ENCODE measurements at places on chromosomes 7 and 10.

DNA sequence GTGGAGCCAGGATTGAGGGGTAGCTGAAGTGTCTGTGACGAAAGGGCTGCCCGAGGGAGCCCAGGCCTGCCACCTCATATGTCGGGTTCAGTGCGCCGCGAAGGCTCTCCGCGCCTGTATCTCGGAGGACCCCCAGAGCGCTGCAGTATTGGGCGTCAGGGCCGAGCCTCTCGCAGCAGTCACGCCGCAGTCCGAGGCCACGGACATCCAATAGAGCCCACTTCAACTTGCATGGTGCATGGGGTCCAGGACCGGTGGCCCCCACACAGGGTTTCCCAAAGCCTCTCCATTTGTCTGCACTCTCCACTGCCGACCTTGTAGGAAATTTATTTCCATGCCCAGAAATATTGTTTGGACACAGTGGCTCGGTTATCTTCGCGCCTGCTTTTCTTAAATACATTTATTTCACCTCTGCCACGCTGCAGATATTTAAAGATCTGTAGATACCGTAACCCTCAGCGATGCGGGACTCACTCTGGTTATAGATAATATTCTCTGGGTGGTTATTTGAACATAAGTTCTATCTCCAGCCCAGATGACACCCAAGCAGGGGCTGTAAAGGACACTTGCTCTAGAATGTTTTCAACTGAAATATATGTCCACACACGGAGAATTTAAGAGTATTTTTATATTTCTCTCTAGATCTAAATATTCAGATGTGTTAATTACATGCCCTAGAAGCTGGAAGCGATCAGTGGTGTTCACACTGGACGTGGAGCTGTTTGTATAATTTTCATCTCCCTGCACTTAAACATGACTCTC lies 5.1 kb upstream of the ZNF503 start:
- DNase-seq, result no peak

GRCh38 chr10:5666841-5667630 lies 641 bp upstream of the ASB13 start:
- DNase-seq, result no peak

DNA sequence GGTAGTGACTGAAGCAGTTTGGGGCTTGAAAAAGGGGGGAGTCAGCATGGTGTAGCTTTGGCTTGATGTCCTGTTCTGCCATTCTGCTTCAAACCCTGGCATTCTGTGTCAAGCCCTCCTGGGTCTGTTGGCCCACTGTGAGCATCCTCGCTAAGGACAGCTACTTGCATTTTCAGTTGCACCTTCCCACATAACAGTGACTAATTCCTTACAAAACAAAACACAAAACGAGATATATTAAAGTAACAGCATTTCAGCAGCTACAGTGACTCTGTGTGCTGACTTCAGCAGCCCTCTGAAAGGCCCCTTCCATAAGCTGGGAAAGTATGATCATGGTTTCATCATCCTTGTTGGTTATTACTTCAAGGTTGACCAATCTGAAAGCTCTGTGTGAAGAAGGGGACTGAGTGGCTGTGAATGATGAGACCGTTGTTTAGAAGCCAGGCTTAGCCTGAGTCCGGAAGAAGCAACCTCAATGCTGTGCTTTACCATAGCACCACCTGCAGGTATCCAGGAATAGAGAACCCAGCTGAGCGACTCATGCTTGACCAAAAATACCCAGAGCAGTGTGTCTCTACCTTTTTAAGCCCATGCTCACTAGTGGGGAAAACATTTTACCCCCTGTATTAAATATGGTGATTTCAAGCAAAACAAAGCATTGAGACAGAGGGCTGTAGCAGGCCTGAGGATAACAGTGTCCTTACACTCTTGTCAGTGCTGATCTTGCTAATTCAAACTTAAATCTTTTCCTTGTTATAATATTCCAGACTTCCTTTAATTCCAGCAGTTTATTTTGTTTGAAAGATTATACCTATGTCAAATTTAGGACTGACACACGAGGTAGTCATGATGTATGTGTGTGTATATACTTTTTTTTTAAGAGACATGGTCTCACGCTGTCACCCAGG lies 42.6 kb upstream of the CC2D2B start:
- no peak for DNase-seq

DNA sequence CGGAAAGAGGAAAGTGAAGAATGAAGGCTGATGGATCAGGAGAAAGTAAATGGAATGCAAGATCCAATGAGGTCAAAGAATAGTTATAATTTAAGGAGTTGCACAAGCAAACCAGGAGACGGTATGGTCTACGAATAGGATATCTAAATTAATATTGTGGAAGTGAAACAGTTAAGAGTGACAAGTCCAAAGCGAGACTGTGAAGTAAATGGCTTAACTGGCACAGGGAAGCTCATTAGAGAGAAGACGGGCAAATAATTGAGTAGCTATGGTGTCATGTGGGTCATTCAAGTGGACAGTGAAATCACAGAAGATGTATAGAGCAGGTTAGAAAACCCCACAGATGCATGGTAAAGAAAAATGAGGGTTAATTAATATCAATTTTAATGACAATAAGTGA lies 3.2 kb downstream of the CYP51A1 start:
- no peak for DNase-seq

DNA sequence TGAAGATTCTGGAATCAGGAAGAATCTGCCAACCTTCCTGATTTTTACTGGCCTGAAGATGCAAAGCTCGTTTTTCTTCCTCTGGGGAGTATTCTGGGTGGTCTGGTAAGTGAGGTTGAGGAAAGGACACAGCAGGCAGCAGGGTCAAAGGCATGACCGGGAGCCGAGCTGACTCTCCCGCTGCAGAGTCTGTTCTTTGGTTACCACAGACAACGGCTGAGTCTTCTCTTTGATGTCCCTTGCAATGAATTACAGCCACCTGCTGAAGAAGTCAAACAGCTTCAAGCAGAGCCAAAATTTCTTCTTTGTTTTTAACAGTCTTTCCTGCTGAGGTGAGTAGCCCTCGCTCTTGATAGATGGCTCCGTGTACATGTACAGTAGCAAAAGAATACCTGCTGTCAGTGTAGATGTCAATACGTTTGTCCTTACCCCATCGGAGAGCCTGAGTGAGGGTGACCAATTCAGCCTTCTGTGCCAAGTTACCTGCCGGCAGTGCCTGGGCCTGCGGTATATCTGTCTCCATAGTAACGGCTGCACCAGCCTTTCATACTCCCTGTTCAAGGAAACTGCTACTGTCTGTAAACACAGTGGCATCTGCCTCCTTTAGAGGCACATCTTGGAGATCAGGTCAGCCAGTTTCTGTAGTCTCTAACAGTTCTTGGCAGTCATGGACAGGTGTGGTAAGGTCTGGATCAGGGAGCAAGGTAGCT lies 76.4 kb downstream of the PRR15 start:
- peak; percentile 65 for DNase-seq

- no peak for DNase-seq
Measured at GRCh38 chr10:62506371-62506770, 132.2 kb downstream of the ZNF365 start.

GRCh38 chr7:126698909-126699308 lies 553.8 kb downstream of the GRM8 start:
- DNase-seq, result no peak

DNA sequence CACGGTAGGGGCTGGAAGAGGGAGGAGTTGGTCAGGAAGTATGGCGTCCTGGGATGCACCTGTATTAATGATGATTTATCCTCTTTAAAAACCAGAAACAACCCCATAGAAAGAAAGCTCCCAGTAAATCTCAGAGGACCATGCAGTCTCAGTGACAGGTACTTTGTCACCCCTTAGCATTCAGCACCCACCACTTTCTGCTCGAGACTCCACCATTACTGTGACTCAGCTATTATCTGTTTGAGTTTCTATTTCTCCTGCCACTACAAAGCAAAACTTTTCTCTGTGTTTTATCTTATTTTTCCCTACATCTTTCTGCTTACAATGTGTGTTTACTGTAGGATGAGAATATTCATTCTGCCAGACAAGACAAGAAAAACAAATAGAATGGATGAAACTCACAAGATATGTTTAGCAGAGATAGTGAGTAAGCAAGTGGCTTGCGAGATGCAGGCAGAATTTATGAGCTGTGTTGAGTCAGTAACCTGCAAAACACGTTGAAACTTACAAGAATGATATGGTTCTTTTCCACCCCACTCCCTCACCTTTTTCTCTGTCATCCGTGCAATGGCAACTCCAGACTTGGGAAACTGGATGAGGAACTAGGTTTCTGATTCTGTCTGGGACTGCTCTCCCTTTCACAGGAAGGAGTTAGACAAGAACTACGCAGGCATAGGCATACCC lies 127.1 kb downstream of the AOAH start:
- no peak for DNase-seq

DNA sequence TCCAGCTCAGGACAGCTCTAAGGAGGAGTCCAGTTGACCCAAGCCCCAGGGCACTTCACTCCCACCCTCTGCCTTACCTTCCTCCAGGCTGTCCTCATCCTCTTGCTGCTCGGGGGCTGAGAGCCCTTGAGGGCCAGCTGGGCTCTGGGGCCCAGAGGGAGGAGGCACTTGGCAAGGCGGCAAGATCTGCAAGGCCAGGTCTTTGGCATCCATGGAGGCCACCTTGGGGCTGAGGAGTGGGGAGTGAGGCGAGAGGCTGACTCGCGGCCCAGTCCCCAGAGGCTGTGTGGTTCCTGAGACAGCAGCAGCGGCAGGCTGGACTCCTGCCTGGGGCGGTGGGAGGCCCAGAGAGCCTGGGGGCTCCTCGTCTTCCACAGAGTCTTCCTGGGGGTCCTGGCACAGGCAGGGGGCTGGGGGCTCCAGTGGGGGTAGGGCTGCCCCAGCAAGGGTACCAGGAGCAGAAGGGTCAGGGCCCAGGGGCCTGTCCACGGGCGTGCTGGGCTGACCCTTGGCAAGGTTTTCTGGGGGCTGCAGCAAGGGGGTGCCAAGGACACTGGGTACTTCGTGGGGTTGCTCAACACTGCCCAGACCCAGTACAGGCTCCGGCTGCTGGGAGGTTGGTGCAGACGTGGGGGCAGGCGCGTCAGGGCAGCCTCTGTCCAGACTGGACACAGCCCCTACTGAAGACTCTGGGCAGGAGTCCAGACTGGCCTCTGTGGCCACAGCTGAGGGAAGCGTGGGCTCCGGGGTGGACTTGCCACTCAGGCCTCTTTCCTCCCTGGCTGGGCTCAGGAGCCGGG lies 6.5 kb downstream of the NACAD start:
- no peak for DNase-seq

DNA sequence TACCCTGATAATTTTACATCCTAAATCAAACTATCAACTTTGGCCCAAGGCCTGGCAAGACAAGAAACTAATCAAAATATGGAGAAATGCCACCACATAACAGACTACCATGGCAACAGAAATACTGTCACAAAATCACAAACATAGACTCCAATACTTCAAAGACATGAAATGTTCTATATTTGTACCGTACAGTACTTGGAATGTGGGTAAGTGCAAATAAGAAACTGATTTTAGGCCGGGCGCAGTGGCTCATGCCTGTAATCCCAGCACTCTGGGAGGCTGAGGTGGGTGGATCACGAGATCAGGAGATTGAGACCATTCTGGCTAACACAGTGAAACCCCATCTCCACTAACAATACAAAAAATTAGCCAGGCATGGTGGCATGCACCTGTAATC lies 9.2 kb downstream of the TNPO3 start:
- no peak for DNase-seq

GRCh38 chr10:114902151-114902550 lies 35.8 kb upstream of the TRUB1 start:
- DNase-seq, result no peak

GRCh38 chr7:123041101-123041500 lies 45.6 kb upstream of the TAS2R16 start:
- DNase-seq, result no peak

DNA sequence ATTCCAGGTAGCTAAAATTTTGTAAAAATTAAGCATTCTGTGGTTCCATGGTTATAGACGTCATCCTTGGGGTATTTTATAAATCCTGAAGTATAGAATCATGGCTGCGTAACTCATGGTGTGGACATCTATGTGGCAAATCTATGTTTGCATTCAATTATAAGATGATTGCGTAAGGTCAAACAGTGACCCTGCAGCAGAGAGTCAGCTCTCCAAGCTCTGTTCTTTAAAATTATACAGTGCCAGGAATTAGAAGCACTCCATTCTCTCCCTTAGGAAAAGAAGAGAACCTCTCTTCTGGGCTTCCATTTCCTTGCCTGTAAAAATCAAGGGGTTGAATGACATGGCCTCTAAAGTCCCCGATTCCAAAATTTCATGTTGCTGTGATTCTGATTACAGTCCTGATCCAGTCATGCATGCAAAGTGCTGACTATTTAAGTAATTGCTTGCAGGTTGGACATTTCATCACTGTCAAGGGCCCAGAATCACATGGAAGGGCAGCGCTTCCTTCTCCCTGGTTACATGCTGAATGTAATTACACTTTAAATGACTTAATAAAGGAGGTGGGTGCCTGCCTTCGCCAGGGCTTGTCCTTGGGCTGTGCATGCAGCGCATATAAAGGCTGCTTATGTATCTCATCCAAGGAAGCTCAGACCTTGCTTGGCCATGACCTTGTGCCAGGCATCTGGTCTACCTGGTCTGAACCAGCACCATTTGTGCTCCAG lies 550.7 kb downstream of the TYW1 start:
- no peak for DNase-seq

DNA sequence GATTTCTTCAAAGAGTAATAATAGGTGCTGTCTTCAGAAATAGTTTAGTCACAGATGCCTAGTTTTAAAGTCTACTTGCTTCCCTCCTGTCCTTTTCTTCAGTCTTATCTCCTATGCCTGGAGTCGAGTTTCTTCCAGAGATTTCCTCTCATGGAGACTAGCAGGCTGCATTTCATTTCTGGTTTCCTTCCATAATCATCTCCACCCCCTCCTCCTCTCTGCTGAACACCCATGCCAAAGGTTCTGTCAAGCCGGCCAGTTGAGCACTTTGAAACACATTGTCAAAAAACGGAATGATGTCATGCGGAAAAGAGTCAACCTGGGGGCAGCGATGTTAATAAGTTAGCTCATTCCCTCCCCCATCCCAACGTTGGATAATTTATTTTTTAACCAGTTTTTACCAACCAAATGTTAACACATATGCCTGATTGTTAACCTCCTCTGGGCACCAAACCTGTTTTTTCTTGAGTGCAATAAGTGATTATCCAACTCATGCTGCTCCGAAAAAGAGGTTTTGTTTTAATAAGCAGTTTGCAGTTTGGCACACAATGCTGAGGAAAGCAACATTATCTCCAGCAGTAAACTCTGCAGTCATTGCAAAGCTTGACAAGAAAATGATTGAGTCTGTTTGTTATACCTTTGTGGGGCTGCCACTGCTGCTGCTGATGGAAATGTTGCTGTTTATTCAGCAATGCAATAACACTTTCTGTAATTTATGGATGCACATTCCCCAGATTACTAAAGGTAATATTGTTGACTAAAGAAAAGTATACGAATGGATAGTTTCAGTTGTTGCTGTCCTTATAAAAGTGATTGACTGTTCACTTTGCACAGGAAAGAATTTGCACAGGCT lies 161.6 kb downstream of the LRMDA start:
- no peak for DNase-seq

GRCh38 chr10:93826355-93826754 lies 67.4 kb upstream of the SLC35G1 start:
- no peak for DNase-seq

DNA sequence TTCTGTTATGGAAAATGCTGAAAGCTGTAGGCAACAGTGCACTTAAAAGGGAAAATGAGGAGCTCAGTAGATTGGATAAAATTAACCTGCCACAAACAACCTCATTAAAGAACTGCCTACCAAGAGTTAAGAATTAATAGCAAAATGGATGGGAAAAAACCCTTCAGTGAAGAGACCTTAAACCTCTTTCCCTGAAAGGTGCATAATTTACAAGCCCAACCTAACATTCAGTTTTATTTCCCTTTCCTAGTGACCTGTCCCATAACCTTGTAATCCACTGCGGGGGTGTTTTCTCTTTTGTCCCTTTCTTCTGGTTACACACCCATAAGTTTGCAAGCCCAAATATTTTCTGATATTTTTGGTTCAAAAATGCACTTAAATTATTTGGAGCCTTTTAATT lies 21.9 kb downstream of the SKIDA1 start:
- DNase-seq, result no peak
